ENCODE measurements at places on chromosomes 1 and 21. TPM values are rescaled to one million over a fixed set of nuclear protein-coding genes. Genes with fewer than 3 reads are reported as not detected.

Gene TMEM82
- not detected for total RNA-seq

Gene CFHR2
- total RNA-seq, result not detected

Gene RHBDL2
- not detected for total RNA-seq

Gene NENF
- 72.0 TPM for total RNA-seq

Gene TSPAN1
- total RNA-seq, result 10.3 TPM

Gene FAM3B
- not detected for total RNA-seq

Gene SHC1
- total RNA-seq, result 225 TPM

Gene CAMK2N1
- total RNA-seq, result 14.1 TPM

Gene PDC
- not detected for total RNA-seq

Gene TDRD5
- total RNA-seq, result not detected

Gene SFPQ
- 144 TPM for total RNA-seq

Gene CELSR2
- total RNA-seq, result 51.5 TPM

Gene FABP3
- 18.1 TPM for total RNA-seq

Gene PPP1R12B
- total RNA-seq, result 5.3 TPM

Gene C8B
- not detected for total RNA-seq

Gene SH2D2A
- total RNA-seq, result 2.3 TPM

Data from mesangial cell (primary cell).